ENCODE measurements at places on chromosomes 6 and 20. TPM values are rescaled to one million over a fixed set of nuclear protein-coding genes. Genes with fewer than 3 reads are reported as not detected.

The GPR6 gene
- not detected for total RNA-seq

The CCDC170 gene
- 0.45 TPM for total RNA-seq

The APCDD1L gene
- total RNA-seq, result 0.13 TPM

DNA sequence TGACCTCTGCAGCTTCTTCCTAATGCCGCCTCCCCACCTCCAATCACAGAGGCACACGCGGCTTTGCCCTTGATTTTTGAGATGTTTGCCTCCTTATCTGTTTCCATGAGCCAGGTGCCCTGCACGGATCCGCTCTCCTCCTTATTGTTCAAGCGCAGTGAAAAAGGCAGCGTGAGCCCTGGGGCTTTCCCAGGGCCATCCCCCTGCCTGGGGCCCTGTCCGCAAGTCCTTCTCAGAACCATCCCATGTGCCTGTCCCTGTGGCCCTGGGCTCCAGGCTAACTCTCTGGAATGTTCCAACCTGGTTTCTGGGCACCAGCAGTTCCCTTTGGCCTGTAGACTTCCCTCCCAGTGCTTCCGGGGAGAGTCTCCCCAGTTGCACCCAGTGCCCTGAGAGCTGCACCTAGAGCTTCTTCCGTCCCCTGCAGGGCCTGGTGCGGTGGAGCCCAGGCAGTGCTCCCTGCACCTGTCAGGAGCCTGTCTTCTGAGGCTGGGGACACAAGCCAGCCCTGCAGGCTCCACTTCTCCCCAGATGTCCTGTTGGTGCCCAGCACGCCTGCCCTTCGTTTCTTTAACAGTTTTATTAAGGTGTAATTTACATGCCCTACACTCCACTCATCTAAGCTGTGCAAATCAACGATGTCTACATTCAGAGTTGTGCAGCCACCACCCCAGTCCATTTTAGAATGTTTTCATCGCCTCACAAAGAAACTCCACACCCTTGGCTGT is 330.3 kb downstream of the CDH4 start:
- DNase-seq, result no peak

DNA sequence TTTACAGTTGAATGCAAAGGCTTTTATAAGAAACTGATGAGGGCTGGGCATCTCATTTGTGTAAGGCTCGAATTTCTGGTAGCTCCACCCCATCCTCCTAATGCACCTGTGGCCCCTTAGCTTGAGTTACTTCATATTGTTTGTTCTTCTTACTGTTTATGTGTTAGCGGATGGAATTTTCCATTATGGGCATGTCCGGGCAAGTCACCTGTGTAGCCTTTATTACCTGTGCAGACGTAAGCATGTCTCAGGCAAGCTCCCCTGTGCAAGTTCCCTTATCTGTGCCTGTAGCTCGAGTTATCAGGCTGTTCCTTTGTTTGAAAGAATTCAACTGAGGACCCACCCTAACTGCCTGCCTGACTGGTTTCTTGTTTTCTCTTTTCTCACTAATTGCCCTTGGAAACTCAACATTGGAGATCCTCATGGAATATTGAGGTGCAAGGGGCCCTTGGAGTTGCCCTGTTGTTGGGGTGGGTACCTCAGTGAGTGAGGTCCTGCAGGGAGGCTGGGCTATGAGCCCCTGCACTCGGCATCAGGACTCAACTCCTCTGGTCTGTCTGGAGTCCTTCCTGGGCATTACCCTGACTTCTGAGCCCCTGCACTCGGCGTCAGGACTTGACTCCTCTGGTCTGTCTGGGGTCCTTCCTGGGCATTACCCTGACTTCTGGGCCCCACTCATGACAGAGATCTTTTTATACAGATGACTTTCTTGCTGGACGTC is 207.9 kb upstream of the SULF2 start:
- no peak for DNase-seq

DNA sequence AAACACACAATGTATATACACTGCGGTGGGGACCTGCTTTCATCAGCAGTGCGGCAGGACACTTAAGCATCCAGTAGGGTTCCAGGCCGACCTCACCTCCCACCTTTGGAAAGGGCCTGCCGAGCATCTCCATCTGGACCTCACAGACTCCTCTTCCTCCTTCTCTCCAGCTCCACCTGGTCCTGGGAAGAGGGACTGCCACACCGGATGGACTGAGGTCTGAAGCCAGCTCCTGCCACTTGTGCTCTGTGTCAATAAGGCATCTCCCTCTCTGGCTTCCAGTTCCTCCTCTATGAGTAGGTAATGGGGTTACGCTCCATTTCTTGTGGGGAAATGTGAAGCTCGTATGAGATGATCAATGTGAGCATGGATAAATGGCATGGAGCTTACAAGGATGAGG is 19.1 kb upstream of the NNAT start:
- DNase-seq, result no peak

DNA sequence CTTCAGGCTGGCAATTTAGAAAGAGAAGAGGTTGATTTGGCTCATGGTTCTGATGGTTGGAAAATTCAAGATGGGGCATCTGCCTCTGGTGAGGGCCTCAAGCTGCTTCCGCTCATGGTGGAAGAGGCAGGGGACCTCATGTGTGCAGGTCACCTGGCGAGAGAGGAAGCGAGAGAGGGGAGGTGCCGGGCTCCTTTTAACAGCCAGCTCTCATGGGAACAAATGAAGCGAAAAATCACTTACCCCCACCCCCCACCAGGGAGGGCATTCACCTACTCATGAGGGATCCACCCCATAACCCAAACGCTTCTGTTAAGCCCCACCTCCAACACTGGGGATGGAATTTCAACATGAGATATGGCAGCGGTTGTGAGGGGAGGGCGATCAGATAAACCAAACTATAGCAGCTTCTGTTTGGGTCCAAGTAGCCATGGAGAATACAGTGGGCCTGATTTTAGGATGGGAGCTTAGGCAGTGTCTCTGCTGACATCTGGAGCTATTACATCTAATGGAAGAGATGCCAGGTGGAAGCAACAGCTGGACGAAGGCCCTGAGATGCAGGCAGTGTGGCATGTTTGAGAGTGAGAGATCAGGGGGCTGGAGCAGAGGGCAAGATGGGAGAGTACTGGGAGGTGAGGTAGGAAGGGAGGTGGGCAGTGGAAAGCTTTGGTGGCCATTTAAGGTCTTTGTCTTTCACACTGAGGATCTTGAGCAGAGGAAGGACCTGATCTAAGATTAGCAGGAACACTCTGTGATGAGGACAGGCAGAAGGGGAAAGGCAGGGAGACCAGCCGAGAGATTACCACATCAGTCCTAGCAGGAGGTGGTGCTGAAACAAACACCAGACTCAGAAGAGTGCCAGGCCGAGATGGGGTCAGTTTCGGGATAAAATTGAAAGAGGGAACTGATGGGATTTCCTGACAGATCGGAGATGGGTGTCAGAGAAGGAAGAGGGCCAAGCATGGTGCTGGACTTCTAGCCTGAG is 161.8 kb downstream of the NFATC2 start:
- DNase-seq, result no peak

Data from left lobe of liver (tissue), 2 donors.